ENCODE measurements at places on chromosomes 5 and 9.

GRCh38 chr5:116076496-116076895 is 8.3 kb upstream of the COMMD10 start:
- peak; percentile 59 for DNase-seq

GRCh38 chr9:4490705-4491625 is 697 bp downstream of the SLC1A1 start:
- no peak for DNase-seq

DNA sequence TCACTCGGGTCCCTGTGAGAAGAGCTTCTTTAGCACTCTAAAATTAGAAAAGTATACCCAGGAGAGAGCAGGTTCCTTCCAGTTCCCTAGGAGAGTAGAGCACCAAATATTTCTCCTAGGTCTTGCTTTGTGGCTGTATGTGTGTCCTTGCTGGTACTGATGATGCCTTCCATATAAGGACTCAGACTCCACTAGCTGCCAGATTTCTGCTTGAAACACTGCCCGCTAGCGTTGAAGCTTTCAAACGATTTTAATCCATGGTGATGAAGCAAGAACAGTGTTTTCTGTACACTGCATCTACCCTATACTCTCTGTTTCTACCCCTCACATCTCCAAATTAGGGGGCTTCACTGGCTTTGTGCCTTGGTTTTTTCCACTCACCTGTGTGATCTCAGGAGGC is 2.4 kb upstream of the SMC2 start:
- peak; percentile 27 for DNase-seq

- no peak for DNase-seq
Observed at GRCh38 chr9:130471411-130472183, 26.8 kb downstream of the ASS1 start.

GRCh38 chr9:21871256-21871975 is 69.0 kb downstream of the MTAP start:
- no peak for DNase-seq

GRCh38 chr5:88815050-88815789 is 67.8 kb downstream of the MEF2C start:
- no peak for DNase-seq

DNA sequence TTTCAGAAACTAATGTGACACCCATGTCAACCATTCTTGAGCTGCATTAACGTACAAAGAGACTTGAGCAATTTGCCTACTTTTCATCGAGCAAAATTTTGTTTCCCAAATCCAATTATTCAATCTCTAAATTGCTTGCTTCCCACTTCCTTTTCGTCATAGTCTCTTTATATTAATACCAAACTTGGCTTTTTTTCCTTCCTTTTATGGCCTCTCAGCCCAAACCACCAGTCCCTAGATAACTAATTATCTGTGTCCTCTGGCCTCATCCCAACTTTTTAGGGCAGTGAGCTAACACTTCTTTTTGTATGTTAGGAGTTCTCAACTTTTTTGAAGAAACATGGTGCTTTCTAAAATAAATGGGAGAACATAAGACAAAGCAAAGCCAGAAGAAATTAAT is 155.5 kb upstream of the S1PR3 start:
- no peak for DNase-seq

- no peak for DNase-seq
Observed at GRCh38 chr5:37211661-37212060, 37.5 kb downstream of the CPLANE1 start.

- DNase-seq = no peak
Observed at GRCh38 chr5:82754759-82755158, 322.4 kb downstream of the TMEM167A start.

GRCh38 chr9:15468145-15468544 is 42.6 kb downstream of the PSIP1 start:
- DNase-seq = no peak

DNA sequence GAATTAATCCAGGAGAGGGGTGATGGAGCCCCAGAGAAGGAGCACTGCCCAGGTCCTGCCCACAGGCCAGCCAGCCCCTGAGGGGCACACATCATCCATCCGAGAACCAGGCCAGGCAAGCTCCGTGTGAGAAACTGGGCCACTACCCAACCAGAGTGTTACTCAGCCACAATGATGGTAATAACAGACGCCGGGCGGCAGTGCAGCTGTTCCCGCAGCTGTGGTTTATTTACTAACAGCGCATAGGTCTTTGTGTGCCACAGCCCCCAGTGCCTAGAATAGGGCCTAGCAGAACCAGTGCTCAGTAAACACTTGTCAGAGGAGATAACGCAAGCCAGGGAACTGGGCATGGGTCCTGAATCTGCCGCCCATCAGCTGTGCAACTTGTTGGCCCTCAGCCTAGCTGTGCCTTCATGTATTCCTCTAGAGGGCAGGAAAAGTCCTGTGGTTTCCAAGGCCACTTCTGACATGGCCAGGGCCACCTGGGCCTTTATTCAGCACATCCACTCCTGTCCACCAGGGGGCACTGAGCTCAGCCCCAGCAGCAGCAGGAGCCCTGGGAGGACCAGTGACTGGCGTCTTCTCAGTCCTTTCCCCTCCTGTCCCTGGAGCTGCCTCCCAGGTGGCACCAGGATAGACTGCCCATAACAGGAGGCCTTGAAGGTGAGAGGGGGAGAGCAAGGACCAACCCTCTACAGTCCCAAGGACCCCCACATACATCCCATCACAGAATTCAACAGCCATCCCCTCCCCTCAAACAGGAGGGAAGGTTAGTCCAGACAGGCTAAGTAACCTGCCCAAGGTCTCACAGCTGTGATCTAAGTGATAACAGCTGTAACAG is 2.1 kb downstream of the MXD3 start:
- DNase-seq = no peak

DNA sequence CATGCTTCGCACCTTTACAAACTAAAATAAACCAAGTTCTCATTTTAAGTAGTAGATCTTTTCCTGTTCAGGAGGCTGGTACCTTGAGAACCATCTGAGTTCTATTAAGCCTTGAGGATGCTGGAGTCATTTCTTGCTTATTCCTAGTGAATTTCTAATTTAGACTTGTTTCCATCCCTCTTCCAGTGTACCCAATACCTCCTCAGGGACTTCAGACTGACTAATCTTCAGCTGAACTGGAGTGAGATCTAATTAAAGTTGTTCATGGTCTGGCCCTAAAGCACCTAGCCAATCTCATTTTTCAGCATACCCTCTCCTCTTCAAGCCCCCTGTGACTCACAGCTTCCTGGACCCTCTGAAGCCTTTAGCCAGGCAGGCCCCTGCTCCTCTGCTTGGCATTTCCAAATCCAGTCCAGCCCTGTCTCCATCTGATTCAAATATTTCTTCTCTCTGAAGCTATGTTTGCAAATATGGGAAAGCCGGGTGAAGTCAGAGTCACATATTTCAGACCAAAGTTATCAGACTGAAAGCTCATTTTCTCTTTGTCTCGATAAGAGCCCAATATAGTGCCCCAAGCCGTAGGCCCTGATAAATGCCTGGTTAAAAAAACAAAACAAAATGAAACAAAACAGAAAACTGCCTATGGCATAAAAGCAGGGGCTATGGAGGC is 19.4 kb upstream of the TNFSF15 start:
- DNase-seq = no peak

DNA sequence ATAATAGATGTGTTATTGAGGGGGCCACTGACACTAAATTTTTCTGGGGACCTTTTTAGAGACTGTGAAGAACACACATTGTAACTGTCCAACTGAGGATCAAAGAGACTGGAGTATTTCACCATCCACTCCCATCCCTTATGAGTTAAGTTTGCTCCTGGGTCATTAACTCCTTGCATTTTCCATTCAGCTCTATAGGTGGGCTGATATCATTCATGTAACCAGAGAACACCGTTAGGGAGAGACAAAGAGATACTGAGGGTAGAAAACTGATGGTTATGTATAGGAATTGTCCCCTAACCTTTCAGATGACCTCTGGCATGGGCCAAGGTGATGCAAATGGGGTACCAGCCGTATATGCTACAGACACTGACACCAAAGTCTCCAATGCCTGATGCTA is 142.4 kb upstream of the TLR4 start:
- DNase-seq = no peak

GRCh38 chr5:172141949-172142319 is 46.1 kb downstream of the STK10 start:
- no peak for DNase-seq

DNA sequence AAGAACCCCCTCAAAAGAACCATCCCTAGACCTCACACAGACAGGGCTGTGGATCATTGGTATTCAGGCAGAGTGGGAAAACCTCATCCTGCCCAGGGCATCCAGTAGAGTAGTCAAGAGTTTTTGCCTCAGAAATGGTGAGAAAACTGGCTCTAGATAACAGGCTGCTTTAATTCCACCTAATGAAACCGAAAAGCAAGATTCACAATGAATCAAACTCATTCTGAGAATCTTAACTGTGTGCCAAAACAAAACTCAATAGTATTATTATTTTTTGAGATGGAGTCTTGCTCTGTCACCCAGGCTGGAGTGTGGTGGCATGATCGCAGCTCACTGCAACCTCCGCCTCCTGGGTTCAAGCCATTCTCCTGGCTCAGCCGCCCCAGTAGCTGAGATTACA is 17.8 kb upstream of the NPM1 start:
- DNase-seq = no peak

DNA sequence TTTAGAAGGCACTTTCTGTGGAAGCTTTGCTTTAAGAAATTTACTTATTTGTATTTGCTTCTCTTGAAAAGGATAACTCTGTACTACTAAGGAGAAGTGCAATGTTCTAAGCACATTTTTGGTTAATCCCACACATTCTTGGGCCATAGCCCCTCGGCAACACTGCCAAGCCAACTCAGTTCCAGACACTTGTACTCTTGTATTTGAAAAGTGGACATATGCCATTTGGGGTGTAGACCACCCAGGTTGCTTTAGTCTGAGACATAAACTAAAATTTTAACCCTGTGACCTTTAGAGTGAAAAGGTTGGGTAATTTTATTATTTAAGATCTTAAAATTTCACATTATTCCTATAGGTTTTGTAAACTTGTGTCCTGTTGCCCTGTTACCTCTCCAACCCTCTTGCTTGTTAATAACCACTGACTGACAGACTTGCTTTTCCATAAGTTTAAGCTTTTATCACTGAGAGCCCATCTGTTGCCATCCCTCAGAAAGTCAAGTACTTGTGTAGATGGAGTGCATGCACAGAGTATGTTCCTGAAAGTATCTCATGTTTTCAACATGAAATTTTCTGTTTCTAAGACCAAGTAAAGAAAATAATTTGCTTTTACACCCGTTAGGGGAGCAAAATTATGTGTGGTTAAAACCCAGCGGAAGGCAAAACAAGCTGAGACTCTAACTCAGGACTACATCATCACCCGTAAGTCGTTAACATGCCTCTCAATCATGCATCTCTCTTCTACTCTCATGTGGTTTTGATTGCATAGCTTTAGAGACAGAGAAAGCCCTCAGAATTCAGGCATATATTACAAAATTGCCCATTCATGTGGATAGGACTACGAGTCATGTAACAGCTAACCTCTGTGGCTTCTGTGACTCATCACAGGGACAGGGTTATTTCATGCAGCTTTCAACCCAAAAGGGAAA is 117.3 kb downstream of the GDNF start:
- DNase-seq = peak; percentile 74

DNA sequence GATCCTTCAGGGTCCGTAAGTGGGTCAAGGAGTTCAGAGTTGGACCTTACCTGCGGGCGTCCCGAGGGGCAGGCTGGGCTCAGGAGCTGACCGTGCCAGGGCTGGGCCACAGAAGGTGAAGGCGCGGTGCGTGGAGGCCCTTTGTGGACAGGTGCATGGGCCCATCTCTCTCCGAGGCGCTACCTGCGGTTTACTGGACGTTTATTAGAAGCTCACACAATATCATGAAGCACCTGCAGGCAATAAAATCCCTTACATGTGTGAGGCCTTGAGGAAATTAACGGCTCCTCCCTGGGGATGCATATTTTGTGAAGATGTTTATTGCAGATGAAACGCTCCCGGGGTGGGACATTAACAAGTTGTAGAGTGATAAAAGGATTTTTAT is 79.8 kb upstream of the LMX1B start:
- no peak for DNase-seq

GRCh38 chr5:132322266-132322665 is 28.1 kb downstream of the SLC22A4 start:
- no peak for DNase-seq

DNA sequence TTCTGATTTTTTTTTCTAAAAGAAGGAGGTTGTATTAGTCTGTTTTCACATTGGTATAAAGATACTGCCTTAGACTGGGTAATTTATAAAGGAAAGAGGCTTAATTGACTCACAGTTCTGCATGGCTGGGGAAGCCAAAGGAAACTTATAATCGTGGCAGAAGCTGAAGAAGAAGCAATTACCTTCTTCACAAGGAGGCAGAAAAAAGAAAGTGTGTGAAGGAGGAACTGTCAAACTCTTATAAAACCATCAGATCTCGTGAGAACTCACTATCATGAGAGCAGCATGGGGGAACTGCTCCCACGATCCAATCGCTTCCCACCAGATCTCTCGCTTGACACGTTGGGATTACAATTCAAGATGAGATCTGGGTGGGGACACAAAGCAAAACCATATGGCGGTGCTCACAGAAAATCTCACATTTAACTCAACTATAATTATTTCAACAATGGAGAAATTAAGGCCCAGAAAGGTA is 27.1 kb downstream of the DPYSL3 start:
- no peak for DNase-seq

- DNase-seq = no peak
Observed at GRCh38 chr5:150190987-150191386, 1.1 kb downstream of the SLC6A7 start.

DNA sequence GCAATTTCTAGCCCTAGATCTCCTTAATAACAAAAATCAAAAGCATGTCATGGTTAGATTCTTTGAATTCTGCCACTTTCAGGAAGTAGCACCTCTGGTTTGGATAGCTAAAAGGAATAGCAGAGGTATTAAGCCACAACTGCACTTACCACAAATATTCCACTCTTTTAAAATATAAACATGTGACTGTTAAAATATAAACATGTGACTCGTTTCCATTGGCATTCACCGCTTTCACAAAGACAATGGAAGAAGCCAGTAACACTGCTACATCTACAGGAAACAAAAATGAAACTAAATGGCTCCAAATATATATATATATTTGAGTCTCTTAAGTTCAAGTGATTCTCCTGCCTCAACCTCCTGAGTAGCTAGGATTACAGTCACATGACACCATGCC is 222.9 kb downstream of the ARL15 start:
- no peak for DNase-seq

- DNase-seq = no peak
Observed at GRCh38 chr9:34256987-34257585, 72.0 kb downstream of the KIF24 start.

DNA sequence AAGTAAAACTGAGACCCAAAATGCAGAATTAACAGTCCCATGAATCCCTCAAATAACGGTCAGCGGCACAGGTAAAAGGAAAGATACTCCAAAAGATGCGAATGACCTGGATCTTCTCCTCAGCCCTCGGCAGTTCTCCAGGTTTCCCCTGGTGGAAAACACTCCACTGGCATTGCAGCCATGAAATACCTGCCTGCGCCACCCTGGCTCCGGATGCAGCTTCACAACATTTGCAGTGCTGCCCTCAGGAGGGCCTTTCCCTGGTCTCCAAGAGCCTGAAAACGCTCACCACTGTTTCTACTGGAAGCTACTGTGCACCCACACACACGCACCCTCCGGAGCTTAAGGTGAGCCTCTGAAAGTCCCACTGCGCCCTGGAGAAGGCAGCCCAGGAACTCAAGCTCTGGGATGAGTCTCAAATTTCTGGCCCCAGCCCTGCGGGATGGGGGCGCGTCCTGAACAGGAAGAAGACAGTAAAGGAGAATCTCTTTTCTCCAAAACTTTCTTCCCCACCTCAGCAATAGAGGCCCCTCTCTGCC is 612 bp downstream of the UGT3A2 start:
- no peak for DNase-seq

- no peak for DNase-seq
Observed at GRCh38 chr9:69442486-69442885, 117.5 kb downstream of the ENTREP1 start.

GRCh38 chr5:134577796-134578577 is 52.5 kb downstream of the JADE2 start:
- peak; percentile 94 for DNase-seq

Data from inflammatory macrophage treated with lipopolysaccharide for 1 hour (primary cell).